Stimulated activated CD4-positive, alpha-beta T cell treated with anti-CD3 and anti-CD28 coated beads, Interleukin-15, amount 100 ng/mL, for 1 hour (primary cell): ENCODE measurements at places on chromosomes 6 and 20.

GRCh38 chr6:41599852-41600445 lies 38.3 kb upstream of the MDFI start:
- no peak for DNase-seq

DNA sequence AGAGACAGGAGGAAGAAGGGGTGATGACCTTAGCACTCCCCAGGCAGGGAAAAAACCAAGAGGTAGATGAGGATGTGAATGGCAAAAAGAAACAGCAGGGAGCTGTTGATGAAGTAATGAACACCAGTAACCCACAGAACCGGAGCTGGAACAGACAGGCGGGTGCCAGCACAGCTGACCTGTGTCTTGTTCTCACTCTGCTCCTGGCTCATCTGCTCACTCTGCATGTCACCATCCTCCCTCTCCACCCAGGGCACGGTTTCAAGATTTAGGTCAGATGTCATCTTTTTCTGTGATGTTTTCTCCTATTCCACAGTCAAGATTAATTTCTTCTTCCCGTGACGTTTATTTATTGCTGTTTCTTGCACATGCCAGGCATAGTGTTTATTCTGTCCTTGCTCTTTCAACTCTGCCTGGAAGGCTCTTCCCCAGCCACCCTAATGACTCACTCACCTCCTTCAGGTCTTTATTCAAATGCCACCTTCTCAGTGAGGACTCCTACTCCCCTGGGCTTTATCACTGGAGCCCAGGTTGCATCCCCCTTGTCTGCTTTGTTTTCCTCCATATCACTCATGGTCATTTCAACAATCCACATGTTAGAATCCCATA lies 164.5 kb upstream of the HDAC2 start:
- DNase-seq = no peak

DNA sequence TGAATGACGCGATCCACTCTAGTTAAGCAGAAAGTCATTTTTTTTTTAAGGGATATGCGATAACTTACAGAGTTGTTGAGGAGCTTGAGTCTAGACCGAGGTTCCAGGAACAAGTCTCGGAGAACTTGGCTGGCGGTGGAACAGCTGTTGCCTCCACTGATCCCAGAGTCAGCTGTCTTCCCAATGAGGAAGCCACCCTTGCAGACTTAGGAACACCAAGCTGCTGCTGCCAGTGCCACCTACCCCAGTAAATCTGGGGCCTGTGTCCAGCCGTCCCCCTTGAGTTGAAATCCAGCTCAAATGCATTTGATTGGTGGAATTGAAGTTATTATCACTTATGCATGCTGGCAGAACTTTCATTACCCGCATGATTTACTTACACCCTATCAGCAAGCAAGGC lies 6.7 kb downstream of the PFDN4 start:
- DNase-seq = no peak

DNA sequence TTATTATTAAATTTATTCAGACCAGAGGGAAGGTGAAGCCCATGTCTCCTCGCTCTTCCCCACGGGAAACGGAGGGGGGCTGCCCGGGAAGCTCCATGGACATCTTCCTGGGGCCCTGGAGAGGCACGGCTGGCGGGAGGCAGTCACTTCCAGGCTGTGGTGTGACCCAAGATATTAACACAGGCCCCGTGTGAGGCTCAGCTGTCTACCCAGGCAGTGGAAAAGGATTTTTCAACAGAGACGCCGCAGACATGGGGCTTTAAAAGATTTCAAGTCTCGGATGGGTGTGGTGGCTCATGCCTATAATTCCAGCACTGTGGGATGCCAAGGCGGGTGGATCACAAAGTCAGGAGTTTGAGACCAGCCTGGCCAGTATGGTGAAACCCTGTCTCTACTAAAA lies 117.9 kb downstream of the ERMARD start:
- no peak for DNase-seq

DNA sequence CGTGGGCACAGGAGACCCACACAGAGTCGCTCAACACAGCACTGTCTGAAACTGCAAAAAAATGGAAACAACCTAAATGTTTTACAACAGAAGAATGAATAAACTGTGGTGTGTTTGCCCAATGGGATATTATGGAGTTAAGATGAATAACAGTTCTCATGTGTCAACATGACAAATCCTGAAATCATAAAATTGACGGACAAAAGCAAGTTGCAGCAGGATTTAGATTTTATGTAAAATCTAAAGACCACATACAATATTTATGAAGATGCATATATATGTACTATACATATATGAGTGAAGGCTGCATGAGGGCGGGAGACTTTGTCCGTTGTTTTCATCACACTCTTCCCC lies 79.7 kb downstream of the GRM4 start:
- no peak for DNase-seq
